ENCODE measurements at places on chromosomes 2 and 18.

DNA sequence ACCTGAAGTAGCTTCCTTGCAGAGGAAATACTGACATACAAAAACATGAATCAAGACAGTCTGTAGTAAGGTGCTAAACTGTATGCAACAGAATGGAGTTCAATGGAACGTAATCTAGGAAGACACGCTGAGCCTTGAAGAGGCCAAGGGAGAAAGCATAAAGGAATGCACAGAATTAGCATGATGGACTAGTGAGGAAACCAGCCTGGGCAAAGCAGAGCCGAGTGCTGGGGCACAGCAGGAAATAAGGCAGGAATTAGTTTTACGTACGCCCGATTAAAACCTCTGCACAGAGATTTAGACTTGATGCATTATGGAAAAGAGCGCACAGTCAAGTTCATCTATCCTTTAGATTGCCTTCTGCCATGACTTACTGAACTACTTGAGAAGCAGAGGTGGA is 200.3 kb downstream of the DLGAP1 start:
- DNase-seq = no peak

- DNase-seq = no peak
Observed at GRCh38 chr2:46036929-46037328, 260.3 kb upstream of the EPAS1 start.

GRCh38 chr2:53877556-53877955 is 17.8 kb upstream of the GPR75 start:
- no peak for DNase-seq

- no peak for DNase-seq
Observed at GRCh38 chr2:33160191-33160590, 213.4 kb downstream of the LTBP1 start.

DNA sequence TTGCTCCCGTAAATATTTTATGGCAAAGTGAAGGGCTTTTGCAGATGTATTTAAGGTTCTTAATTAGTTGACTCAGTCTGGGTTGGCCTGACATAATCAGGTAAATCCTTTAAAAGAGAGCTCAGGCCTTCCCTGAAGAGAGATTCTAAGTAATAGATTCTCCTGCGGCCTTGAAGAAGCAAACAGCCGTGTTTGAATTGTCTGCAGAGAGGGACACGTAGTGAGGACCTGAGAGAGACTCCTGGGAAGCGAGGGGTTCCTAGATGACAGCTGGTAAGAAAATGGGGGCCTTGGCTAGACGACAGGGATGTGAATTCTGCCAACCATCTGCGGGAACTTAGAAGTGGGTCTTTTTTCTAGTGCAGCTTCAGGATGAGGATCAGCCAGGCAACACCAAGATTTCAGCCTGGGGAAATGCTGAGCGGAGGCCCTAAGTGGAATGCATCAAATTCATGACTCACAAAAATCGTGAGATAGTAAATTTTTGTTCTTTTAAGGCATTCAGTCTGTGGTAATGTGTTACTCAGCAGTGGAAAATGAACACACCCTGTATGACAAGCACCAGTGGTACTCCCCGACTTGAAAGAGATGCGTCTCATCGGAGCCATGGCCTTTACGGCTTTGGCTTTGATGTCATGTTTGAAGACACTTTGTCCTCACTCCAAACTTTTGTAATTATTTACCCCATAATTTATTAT is 62.1 kb upstream of the SMIM21 start:
- no peak for DNase-seq

DNA sequence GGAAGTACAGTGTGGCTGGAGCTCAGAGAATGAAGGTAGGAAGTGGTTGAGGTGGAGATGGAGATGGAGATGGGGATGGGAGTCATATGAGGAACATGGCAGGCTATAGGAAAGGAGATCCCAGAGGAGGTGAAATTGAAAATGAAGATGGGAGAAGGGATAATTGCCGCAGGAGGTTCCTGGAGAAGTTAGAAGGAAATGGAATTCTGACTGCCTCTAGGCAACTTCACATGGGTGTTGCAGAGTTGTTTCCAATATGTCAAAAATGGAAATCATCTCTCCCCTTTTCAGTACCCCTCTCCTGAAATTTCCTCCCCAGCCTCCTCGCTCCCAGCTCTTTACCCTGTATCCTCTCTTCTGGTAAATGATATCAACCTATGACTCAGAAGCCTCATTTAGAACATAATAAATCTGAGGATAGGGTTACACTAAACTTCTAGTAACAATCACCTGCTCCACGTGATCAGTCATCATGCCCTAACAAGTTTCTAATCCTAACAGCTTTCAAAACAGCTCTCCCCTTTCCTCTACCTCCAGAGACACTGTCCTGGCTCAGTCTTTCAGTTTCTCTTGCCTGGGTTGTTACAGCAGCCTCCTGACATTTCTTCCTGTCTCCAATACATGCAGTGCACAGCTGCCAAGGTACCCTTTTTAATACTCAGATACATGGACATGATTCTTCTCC is 201.9 kb upstream of the RBMS1 start:
- no peak for DNase-seq

- no peak for DNase-seq
Observed at GRCh38 chr2:162365392-162365791, 21.5 kb downstream of the GCA start.

GRCh38 chr2:96921561-96922319 is 51.9 kb upstream of the SEMA4C start:
- DNase-seq = no peak

GRCh38 chr2:207970826-207971180 is 54.5 kb downstream of the PLEKHM3 start:
- DNase-seq = no peak

- DNase-seq = peak; percentile 89
Observed at GRCh38 chr18:35514752-35515459, 17.1 kb upstream of the INO80C start.

DNA sequence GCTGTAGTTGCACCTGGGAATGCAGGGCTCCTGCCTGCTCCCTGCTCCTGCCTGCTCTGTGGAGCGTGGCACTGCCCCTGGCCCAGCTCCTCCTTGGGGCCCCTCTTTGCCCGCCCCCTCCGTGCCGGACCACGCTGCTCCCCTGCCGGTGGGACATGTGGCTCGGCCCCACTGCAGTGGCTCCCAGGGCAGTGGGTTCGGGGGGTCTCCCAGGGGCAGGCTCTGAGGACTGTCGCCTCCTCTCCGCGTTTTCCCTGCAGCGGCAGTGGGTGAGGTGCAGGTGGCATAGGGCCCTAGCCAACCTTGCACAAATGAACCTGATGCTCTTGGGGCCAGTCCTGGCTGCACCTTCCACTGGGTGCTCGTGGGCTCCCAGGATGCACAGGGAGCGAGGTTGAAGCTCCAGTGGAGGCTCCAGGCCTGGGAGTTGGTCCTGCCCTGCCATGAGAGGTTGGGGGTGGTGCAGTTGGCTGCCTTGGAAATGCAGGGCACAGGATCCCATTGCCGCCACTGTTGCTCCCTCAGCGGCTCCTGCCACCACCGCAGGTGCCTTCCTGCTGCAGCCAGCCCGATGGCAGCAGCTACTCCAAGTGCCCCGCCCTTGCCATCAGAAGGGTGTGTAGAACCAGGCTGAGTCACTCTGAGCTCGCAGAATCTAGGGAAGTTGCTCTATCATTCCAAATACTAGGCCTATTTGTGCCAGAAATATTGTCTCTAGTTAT is 313.1 kb upstream of the SYT4 start:
- DNase-seq = no peak

- no peak for DNase-seq
Observed at GRCh38 chr2:33958591-33958990, 359.5 kb upstream of the FAM98A start.

- DNase-seq = no peak
Observed at GRCh38 chr18:41828137-41828536, 126.9 kb upstream of the PIK3C3 start.

- DNase-seq = no peak
Observed at GRCh38 chr2:109162999-109163398, 34.0 kb downstream of the SH3RF3 start.

DNA sequence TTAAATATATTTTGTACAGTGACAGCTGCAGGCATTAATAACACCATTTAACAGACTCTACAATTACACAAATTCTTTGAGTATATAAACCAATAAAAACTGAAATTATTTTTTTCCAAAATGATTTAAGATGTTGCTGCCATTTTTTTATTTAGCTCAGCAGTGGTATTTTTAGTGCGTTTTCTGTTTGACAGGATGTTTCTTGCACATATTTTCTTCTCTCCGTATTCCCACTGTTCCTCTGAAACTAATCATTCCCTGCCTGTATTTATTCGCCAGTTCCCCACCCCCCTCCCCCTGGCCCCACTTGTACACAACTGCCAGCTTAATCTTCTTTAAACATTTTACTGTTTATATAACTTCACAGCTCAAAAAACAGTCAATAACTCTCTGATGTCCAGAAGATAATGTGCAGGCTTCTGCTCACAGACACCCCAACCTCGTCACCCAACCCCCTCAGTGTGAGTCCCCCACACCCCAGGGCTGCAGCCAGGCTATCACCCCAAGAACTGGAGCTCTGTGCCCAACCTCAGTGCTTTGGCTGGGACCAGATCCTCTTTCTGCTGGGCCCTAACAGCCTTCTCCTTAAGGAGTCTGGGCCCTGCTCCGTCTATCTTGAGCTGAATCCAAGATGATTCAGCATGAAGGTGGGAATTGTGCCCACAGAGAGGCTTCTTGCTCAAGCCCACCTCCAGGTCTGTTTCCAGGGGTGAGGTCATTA is 41.6 kb upstream of the MAP4K4 start:
- no peak for DNase-seq

- no peak for DNase-seq
Observed at GRCh38 chr2:29841386-29842004, 79.9 kb downstream of the ALK start.

DNA sequence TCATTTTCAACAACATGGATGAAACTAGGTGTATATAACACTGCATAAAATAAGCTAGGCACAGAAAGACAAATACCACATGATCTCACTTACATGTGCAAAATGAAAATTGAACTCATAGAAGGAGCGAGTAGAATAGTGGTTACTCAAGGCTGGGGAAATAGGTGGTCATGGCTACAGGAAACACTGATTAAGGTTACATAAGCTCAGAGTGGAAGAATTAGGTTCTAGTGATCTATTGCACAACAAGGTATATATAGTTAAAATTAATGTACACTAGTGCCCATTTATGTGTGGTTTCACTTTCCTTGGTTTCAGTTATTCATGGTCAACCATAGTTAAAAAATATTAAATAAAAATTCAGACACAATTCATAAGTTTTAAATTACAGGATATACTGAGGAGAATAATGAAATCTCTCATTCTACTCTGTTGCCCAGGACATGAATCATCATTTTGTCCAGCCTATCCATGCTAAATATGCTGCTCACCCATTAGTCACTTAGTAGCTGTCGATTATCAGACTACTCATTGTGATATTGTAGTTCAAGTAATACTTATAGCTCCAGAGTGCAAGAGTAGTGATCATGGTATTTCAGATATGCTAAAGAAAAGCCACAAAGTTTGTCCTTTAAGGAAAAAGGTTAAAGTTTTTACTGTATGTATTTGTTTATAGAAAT is 1530.9 kb upstream of the LRRTM1 start:
- no peak for DNase-seq

DNA sequence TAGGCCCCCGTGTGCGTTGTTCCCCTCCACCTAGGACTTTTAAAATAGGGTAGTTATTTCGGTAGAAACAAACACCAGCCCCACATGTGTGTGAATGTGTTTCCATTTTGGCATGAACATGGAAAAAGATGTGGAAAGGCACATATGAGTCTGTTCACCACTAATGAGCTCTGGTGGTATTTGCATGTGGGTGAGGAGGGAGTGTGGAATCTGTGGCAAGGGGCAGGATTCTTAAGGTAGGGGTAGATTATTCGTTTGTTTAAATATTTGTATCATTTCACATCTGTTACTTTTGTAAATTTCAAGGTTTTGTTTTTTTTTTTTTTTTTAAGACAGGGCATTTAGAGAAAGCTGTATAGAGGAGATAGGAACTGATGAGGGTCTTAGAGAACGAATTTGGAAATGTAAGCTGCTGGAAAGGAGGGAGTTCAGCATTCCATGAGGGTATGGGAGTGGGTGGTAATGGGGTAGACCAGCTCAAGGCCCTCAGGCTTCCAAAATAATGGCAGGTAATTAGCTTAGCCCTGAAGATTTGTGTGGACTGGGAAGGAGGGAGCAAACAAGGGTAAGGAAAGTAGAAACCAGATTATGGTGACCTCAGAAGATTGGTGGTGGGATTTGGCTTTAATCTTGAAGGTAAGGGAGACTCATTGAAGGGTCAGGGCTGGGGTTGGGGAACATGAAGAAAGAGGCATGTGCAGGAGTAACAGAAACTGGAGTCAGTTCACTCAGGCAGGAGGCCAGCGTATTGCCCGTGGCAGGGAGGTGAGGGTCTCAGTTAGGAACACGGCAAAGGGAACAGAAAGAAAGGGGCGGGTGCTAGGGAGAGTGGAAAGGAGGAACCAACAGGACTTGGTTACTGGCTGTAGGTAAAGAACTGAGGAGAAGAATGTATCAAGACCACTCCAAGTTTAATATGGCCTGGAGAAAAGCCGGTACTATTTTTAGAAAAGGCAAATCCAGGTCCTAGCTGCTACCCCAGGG is 123.6 kb downstream of the PLB1 start:
- no peak for DNase-seq

- no peak for DNase-seq
Observed at GRCh38 chr2:239260546-239261327, 140.1 kb downstream of the HDAC4 start.

GRCh38 chr2:108034843-108035242 is 48.5 kb downstream of the SLC5A7 start:
- no peak for DNase-seq

DNA sequence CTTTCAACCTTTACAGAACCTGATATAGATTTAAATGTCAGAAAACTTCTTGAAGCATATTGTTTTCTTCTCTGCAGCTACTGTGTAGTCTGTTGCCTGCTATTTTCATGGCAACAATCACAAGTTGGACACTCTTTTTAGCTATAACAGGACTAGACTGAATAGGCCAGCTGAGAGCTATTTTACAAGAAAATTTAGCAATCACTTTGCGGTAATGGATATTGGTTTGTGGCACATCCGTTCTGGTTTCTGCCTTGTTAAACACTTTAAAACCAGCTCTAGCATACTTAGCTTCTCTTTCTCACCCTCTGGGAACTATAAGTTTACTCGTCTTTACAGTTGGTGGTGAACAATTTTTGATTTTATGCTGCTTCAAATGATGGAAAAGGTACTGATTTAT is 125.7 kb downstream of the MAP2 start:
- no peak for DNase-seq

GRCh38 chr2:12890481-12890991 is 173.8 kb downstream of the TRIB2 start:
- DNase-seq = no peak

DNA sequence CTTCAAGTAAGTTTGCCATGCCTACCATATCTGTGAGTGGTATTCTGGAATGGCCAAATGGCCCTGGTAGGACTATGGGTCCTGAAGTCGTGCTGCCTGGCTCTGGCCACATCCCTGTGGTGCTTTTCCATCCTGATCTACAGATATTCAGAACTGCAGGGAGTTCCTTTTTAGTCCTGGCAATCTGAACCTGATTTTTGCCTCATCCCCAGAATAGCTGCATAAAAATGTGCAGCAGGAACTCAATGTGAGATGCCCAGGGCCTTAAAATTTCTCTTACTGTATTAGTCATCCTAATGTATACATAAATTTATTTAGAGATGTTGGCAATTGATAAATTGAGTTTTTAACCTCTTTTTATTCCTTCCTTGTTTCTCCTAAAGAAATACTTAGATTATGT is 5.3 kb downstream of the SERPINB13 start:
- no peak for DNase-seq

- no peak for DNase-seq
Observed at GRCh38 chr18:11850821-11851145, 430 bp upstream of the CHMP1B start.

- DNase-seq = no peak
Observed at GRCh38 chr2:100813527-100813926, 6.4 kb upstream of the NPAS2 start.

All from esophagus muscularis mucosa (tissue), 4 donors.